T-cell (primary cell): ENCODE measurements at places on chromosomes 13 and 19.
A peak's percentile ranks its signal among the peaks of the same experiment; 100 is the strongest.

- DNase-seq, result no peak
Measured at GRCh38 chr13:86881390-86881789, 789.8 kb upstream of the SLITRK5 start.

DNA sequence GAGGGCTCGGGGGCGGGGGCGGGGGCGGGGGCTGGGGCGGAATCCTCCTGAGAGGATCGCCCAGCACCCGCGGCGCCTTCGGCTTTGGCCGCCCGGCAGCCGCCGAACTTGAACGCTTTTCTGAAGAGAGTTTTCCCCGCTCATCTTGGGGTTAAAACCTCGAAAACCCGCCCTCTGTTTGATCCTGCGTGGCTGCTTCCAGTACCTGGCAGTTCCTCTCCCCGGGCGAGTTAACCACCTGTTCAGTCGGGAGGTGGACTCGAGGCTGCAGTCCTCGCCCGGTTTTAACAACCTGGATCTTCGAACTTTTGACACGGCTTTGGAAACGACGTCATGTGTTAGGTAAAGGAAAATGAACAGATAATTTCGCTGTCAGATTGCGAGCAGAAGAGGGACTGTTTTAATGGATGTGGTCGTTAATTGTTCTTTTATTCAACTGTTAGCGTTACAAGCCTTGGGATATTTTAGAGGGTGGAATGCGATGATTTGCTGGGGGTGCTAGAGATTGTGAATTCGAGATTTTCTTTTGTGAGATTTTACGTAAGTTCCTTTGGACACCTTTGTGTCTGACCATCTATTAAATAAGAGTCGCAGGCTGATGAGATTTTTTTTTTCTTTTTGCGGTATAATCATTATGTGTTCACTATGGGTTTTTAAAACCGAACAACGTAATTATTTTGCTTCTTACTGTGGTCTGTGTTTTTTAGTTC lies 1.0 kb downstream of the FNDC3A start:
- no peak for DNase-seq

GRCh38 chr13:95296326-95296925 lies 4.8 kb downstream of the ABCC4 start:
- DNase-seq, result no peak

DNA sequence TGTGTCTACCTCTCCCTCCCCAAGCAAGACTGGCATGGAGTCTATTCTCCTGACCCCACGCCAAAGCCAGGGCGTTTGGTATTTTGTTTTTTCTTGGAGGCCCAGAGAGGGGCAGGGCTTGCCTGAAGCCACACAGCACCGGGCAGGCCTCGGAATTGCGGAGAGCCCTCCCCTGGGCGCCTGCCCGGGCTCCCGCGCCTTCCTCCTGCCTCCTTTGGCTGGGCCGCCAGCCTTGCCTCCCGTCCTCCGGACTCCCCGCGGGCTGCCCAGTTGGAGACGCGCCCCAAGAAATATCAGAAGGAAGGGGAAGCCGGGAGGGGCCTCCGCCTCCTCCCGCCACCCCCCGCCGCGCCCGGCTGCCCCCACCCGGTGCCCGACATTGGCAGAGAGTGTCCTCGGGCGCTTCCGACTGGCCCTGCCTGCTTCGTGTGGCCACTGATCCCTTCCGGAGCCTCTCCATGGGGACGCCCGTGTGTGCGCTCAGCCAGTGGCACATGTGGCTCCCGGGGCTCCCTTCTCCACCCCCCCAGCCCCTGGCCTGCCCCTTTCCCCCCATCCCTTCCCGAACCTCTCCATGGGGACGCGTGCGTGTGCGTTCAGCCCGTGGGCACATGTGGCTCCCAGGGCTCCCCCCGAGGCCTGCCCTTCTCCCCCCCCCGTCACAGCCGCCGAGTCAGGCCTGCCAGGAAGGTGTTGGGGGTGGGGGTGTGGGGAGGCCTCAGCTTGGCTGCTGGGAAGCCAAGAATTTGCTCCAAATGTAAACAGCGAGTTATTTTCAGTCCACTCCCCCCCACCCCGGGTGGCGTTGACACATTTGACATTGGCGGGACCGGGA lies 37.3 kb downstream of the NFIC start:
- no peak for DNase-seq

- DNase-seq, result no peak
Measured at GRCh38 chr19:16561382-16561781, 10.8 kb downstream of the SLC35E1 start.

GRCh38 chr19:17755977-17756670 lies 4.8 kb downstream of the FCHO1 start:
- no peak for DNase-seq

- DNase-seq, result no peak
Measured at GRCh38 chr13:101623470-101624209, 171.2 kb downstream of the ITGBL1 start.

GRCh38 chr13:50080203-50080910 lies 65.1 kb downstream of the KCNRG start:
- DNase-seq, result peak; percentile 23
